LoVo (cell line): ENCODE measurements at places on chromosomes 1 and 21.

DNA sequence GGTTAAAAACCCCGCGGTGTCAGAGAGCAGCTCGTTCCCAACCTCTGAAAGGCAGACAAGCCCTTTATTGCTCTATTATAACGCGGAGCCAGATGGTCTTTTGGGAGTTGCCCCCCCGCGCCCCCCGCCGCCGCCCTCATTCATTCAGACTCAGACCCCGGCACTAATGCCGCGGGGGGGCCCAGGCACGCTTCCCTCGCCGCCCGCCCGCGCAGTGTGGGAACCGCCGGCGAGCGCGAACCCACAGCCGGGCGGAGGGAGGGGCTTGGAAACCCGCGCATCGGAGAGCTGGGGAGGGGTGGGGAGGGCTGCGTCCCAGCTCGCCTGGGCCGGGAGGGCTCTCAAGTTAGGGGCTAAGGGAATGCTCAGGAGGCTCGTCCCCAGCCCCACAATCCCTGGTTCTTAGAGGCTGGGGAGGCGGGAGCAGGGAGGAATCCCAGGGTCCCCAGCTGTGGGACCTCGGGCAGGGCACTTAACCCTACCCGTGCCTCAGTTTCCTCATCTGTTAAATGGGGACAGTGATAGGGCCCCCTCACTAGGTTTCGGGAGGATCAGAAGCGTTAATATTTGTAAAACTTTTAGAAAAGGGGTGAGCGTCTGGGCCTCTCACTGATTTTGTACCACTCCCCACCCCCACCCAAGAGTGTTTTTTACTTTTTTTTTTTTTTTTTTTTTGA is 10.9 kb upstream of the HES5 start:
- DNase-seq: no peak

GRCh38 chr1:185808631-185809030 is 74.4 kb downstream of the HMCN1 start:
- no peak for DNase-seq

- no peak for DNase-seq
These were observed 658 bp upstream of the COL16A1 start for GRCh38 chr1:31704271-31705079.

GRCh38 chr1:15618655-15619525 is 1.6 kb downstream of the DDI2 start:
- peak; percentile 33 for DNase-seq

- DNase-seq: no peak
These were observed 657 bp upstream of the LIN9 start for GRCh38 chr1:226309398-226310244.

- no peak for DNase-seq
These were observed 4.1 kb upstream of the ANKRD35 start for GRCh38 chr1:145889722-145890121.

GRCh38 chr1:35574125-35574654 is 1.1 kb downstream of the TFAP2E start:
- no peak for DNase-seq

DNA sequence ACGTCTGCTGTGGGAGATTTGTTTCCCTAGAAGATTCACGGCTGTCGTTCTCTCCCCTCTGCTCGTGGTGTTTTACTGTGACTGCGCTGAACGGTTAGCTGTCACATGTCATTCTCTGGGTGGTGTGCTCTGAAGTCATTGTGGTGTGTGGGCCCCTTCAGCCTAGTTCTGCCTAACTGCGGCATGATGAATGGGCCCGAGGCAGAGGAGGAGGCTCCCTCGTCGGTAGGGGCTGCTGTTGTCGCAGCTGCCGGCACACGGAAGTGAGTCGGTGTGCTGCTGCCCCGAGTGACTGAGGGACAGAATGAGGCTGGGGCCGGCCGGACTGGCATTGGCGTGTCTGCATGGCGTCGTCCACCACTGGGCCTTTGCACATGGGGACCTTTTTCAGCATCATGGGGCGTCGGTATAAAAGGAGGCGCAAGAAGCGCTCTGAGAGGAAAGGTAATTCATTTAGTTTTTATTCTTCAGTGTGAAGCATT is 77.9 kb downstream of the ADARB1 start:
- DNase-seq: no peak

DNA sequence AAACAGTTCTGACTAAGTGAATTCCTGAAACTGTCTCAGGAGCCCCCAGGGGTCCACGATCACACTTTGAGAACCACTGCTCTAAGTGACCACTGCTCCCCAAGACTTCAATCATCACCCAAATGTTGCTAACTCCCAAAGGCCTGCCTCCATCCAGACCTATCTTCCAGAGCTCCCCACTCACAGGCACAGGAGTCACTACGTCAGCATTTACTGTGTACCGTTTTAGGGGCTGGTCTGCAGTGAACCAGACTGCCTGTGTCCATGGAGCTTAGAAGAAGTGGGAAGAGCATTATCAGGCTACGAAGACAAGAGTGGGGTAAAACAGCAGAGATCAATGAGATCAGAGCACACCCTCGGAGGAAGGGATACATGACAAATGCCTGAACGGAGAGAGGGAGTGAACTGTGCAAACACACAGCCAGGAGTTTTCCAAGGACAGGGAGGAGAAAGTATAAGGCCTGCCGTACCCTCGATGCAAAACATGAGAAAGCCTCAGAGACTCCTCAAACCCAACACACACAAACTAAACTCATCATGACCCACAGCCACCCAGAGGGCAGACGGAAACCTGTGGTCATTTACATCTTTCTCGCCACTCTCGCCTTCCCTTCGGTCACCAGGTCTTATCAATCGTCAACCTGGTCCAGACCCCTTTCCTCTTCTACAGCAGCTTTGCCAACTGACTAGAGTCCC is 10.1 kb downstream of the GNB1 start:
- no peak for DNase-seq

GRCh38 chr1:87170157-87170556 is 158.5 kb upstream of the LMO4 start:
- no peak for DNase-seq

- no peak for DNase-seq
These were observed 184.4 kb downstream of the NFIA start for GRCh38 chr1:61266738-61267137.

DNA sequence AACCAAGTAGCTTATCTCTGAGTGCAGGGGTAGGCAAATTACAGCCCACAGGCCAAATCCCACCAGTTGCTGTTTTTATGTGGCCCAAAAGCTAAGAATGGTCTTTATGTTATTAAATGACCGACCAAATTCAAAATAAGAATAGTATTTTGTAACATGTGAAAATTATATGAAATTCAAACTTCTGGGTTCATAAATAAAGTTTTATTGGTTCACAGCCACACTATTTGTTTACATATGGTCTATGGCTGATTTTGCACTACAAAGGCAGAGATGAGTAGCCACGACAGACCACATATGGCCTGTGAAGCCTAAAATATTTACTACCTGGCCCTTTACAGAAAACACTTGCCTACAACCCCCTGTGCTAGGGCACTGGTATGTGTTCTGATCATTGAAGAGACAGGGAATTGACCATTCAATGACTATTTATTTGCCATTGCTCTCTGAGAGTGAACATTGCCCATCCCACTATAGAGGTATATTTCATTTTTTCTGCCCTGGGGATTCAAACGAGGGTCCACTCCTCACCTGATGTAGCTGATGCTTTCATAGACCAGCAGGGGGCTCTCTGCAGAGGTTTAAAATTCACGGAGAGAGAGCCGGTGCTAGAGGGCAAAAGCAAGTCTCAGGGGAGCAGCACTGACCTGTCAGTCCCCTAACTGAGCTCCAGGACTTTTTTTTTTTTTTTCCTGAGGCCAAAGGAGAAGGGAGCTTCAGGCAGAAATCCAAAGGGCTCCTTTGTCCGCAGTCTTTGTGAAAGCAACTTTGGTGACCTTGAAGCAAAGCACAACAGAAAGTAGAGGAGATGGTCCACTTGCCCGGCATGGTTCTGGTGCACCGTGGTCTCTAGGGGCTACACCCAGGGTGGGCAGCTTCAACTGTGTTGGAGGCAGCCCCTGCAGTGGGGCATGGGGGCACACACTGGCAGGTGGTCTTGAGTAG is 7.3 kb upstream of the GNL2 start:
- DNase-seq: peak; percentile 42

DNA sequence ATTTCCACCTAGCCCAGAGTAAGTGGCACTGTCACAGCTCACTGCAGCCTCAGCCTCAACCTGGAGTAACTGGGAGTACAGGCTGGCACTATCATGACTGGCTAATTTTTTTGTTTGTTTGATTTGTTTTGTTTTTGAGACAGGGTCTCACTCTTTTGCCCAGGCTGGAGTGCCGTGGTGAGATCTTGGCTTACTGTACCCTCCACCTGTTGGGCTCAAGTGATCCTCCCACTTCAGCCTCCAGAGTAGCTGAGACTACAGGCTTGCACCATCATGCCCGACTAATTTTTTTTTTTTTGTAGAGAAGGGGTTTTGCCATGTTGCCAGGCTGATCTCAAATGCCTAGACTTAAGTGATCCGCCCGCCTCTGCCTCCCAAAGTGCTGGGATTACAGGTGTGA is 2.5 kb downstream of the UCK2 start:
- DNase-seq: no peak

GRCh38 chr1:67463298-67463955 is 33.2 kb upstream of the SERBP1 start:
- no peak for DNase-seq
